ENCODE measurements at places on chromosomes 3 and 15.

GRCh38 chr3:153553605-153553945 lies 391.5 kb downstream of the RAP2B start:
- no peaks in the 10 kb centered on the region for H3K4me1 ChIP-seq
- no peaks in the 10 kb centered on the region for H3K27me3 ChIP-seq
- no peaks in the 10 kb centered on the region for H3K36me3 ChIP-seq
- DNase-seq, result no peak
- H3K4me3 ChIP-seq, result no peak overlapping the region

- no peaks in the 10 kb centered on the region for H3K36me3 ChIP-seq
- no peak overlapping the region for H3K4me3 ChIP-seq
- no peaks in the 10 kb centered on the region for H3K4me1 ChIP-seq
- no peak overlapping the region for H3K27ac ChIP-seq
Measured at GRCh38 chr3:63048367-63049326, 173.4 kb upstream of the CADPS start.

DNA sequence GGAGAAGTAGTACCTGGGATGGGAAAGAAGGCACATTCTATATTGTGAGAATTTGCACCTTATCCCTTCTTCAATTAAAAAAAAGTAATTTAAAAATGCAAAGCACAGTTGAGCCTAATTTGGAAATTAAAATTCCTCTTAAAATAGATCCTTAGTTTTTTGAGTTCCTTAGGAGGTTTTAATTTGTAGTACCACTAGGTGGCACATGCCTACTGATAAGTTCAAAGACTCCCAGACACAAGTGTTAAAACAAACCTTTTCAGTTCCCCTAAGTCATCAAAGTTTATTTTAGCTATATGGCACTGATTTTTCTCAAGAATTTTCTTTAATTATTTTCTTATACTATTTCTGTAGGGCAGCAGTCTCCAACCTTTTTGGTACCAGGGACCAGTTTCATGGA lies 127.6 kb upstream of the AZI2 start:
- no peak overlapping the region for H3K27ac ChIP-seq
- no peaks in the 10 kb centered on the region for H3K4me1 ChIP-seq
- H3K4me3 ChIP-seq, result no peak overlapping the region
- H3K36me3 ChIP-seq, result no peaks in the 10 kb centered on the region

- no peaks in the 10 kb centered on the region for H3K4me1 ChIP-seq
- no peak overlapping the region for H3K4me3 ChIP-seq
- no peaks in the 10 kb centered on the region for H3K36me3 ChIP-seq
Measured at GRCh38 chr3:23068016-23068728, 135.0 kb upstream of the UBE2E2 start.

DNA sequence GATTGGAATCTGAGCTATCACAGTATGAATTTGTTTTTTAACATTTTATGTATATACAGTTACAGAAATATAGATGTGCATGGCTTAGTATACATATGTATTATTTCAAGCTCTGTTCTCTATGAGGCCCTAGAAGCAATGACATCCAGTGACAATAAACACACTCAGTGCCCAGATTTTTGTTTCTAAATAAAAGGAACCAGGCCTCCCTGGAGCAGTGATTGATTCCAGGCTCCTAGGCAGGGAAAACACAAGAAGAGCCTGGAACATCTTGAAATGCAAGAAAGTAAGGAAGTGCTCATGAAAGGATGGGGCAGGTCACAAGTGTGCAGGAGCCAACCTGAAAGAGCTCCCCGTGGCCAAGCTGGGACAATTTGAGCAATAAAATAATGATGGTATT lies 18.5 kb upstream of the CGNL1 start:
- no peaks in the 10 kb centered on the region for H3K4me1 ChIP-seq
- H3K4me3 ChIP-seq, result no peak overlapping the region
- no peaks in the 10 kb centered on the region for H3K36me3 ChIP-seq

GRCh38 chr3:130379274-130379673 lies 33.8 kb downstream of the COL6A5 start:
- H3K4me3 ChIP-seq, result no peak overlapping the region
- no peaks in the 10 kb centered on the region for H3K36me3 ChIP-seq
- no peaks in the 10 kb centered on the region for H3K27me3 ChIP-seq
- peak; percentile 7 for DNase-seq
- no peak overlapping the region for H3K27ac ChIP-seq

All from PC-3 (cell line).